Cerebellar nuclear complex (tissue), 1 donor: ENCODE measurements at places on chromosomes 1 and 21.

- no peak for DNase-seq
Measured at GRCh38 chr1:210024996-210025395, 87.0 kb downstream of the SYT14 start.

- no peak for DNase-seq
Measured at GRCh38 chr1:1627261-1627828, 4.6 kb upstream of the MMP23B start.

DNA sequence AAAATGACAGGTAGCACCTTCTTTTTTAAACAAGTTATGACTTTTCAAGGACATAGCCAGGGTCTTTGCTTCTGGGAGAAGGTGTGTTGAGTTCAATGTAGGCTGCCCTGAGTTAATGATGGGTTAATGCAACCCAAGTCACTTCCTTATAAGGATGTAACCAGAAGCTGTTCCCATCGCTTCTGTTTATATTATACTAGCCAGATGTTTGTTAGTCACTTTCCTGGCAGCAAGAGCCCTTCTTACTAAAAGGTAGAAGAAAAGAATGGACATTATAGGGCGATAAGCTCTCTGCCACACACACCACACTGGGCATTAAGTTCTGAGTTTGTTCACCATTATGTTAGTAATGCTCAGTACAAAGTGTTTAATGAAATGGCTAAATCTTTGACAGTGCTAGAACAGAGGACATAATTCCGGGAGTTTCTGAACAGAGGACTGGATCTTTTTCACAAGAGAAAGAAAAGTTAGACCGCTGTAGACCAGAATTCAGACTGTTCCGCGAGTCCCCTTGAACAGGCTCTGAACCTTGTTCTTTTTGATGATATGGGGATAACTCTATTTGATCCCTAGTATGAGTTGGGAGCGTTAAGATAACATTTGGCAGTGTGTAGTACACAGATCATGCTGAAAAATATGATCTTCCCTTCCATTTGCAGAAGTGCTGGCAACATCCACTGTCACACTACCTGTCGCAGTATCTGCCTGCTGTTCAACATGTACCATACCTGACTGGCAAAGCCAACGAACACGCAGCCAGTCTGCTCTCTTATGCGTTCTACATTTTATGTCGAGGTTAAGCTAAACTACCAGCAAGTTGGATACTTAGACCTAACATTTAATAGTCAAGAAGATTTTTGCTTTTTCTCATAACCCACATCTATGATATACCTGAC is 41.0 kb downstream of the DEGS1 start:
- no peak for DNase-seq

- no peak for DNase-seq
Measured at GRCh38 chr1:16351456-16351993, 755 bp downstream of the FBXO42 start.

GRCh38 chr1:185400052-185400451 is 83.0 kb upstream of the IVNS1ABP start:
- no peak for DNase-seq
